ENCODE measurements at places on chromosomes 5 and 9.

DNA sequence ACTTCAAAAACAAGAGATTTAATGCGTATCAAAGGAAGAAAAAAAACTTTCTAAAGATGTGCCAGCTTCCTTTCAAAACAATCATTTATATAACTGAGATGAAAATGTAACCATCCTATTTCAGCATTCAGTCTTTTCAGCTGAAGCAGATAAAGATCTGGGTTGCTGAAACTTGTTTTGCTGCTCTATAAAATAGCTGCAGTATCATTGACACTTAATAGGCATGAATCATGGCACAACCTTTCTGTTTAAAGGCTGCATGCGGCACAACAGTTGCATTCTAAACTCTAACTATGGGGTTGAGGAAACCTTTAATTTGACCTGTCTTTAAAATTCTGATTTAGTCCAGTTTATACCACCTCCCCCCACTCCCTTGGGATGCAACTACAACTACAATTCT lies 196.7 kb downstream of the MPDZ start:
- no peak for DNase-seq

- peak; percentile 13 for DNase-seq
Measured at GRCh38 chr9:16959391-16959790, 88.9 kb upstream of the BNC2 start.

DNA sequence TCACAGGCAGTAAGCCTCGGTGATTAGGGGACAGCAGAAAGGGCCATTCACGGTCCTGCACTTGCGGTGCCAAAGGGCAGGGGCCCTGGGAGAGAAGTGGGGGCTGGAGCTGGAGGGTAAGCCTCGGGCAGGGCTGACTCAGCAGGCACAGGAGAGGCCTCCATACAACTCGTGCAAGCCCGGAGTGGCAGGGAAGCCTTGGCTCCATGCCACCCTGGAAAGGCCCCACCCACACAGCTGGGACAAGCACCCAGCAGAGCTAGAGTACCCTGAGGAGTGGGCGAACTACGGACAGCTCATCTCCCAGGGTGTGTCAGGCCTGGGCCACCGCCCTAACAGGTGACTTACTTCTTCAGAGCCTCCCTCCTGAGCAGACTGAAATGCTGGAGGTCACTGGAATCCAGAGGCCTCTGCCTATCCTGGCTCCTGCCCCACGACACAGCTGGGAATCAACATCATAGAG lies 5.6 kb upstream of the CAMK2A start:
- peak; percentile 81 for DNase-seq

DNA sequence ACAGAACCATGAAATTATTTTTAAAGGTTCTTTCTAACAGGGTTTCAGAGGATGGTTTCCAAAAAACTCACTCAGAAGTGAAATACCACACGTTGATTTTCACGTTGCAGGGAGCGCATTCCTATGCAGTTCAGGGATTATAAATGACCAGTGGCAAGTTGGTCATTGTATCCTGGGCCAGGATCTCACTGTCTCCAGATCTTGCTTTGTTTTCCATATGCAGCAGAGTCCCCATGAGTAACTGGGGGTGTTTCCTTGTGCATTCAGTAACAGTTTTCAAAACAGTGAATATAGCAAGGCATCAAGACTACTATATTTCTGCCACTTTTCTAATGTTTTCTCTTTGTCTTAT lies 1064.9 kb upstream of the DMAC1 start:
- no peak for DNase-seq

All from IMR-90 (cell line).